ENCODE measurements at places on chromosomes 7 and 10. TPM values are rescaled to one million over a fixed set of nuclear protein-coding genes. Genes with fewer than 3 reads are reported as not detected.

Gene IRF5
- total RNA-seq, result 1.3 TPM

Gene UPF2
- total RNA-seq, result 27.9 TPM

Gene RPEL1
- not detected for total RNA-seq

Gene SYT15B
- total RNA-seq, result under 0.01 TPM

Gene ERVW-1
- not detected for total RNA-seq

Gene AGAP5
- total RNA-seq, result 12.2 TPM

Gene CPEB3
- total RNA-seq, result 23.2 TPM

Gene SCD
- 152 TPM for total RNA-seq

Gene GATAD1
- total RNA-seq, result 50.1 TPM

Gene R3HCC1L
- total RNA-seq, result 21.0 TPM

Gene DNAH11
- total RNA-seq, result 3.8 TPM

Gene LRRTM3
- 19.1 TPM for total RNA-seq

Gene PPP1R17
- total RNA-seq, result 5.0 TPM

Gene CDHR3
- 28.8 TPM for total RNA-seq

Measured in parietal lobe (tissue), 2 donors.